ENCODE measurements at places on chromosomes 4 and X.

DNA sequence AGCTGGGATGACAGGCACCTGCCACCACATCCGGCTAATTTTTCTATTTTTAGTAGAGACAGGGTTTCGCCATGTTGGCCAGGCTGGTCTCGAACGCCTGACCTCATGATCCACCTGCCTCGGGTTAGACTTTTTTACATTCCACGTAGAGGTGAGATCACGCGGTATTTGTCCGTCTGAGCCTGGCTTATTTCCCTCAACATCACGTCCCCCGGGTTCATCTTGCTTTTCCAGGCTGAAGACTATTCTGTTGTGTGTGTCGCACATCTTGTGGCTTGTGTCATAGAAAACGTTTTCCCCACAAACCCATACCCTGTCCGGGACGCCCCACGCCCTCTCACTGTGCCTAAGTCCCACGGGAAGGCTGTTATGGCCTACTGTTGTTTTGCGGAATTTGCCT is 185.3 kb downstream of the CRLF2 start:
- no peaks in the 10 kb centered on the region for H3K4me1 ChIP-seq
- no peaks in the 10 kb centered on the region for H3K36me3 ChIP-seq
- H3K27ac ChIP-seq, result no peak overlapping the region
- no peaks in the 10 kb centered on the region for H3K27me3 ChIP-seq
- no peak overlapping the region for H3K4me3 ChIP-seq
- DNase-seq, result no peak

DNA sequence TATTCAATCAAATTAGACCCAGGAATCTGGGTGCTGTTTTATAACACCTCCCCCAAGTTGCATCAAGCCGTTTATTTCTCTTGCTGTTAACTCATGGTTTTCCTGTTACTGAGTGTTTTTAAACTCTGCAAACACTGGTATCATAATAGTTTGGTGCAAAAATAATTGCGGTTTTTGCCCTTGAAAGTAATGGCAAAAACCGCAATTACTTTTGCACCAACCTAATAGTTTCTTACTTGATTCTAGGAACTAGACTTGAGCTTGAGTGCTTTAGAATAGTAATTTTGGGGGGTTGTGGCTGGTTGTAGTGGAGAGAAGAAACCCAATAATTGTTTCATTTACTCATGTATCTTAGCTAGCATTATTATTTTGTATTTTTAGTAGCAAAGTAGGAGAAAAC is 156.6 kb downstream of the FHIP1A start:
- no peak overlapping the region for H3K27ac ChIP-seq
- H3K4me1 ChIP-seq, result no peaks in the 10 kb centered on the region
- H3K36me3 ChIP-seq, result no peaks in the 10 kb centered on the region

DNA sequence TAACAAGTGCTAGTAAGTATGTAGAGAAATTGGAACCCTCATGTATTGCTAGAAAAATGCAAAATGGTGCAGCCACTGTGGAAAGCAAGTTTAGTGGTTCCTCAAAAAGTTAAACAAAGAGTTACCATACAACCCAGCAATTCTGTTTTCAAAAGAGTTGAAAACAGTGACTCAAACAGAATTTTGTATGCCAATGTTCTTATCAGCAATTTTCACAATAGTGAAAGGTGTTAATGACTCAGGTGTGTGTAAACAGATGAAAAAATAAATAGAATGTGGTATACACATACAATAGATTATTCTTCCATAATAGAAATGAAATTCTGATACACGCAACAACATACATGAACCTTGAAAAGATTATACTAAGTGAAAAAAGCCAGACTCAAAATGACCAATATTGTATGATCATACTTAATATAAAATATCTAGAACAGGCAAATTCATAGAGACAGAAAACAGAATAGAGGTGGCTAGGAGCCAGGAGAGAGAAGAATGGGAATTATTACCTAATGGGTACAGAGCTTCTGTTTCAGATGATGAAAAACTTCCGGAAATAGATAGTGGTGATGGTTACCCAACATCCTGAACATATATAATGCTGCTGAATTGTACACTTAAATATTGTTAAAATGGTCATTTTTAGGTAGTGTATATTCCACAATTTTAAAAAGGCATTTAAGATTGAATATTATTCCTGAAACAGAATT is 51.6 kb downstream of the WDFY3 start:
- no peak for DNase-seq
- H3K36me3 ChIP-seq, result no peaks in the 10 kb centered on the region
- H3K4me3 ChIP-seq, result no peak overlapping the region

GRCh38 chrX:134646691-134647090 is 11.6 kb downstream of the PLAC1 start:
- H3K36me3 ChIP-seq, result no peaks in the 10 kb centered on the region
- H3K4me3 ChIP-seq, result no peak overlapping the region
- no peak for DNase-seq

DNA sequence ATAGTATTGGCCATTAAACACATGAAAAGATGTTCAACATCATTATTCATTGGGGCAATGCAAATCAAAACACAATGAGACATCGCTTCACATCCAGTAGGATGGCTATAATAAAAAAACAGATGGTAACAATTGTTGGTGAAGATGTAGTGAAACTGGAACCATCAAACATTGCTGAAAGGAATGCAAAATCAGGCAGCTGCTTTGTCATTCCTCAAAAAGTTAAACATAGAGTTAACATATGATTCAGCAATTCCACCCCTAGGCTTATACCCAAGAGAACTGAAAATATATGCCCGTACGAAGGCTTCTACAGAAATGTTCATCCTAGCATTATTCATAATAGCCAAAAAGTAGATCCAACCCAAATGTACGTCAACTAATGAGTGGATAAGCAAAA is 144.0 kb upstream of the NAP1L5 start:
- no peaks in the 10 kb centered on the region for H3K4me1 ChIP-seq
- no peak for DNase-seq
- H3K36me3 ChIP-seq, result no peaks in the 10 kb centered on the region
- H3K27ac ChIP-seq, result no peak overlapping the region
- no peaks in the 10 kb centered on the region for H3K27me3 ChIP-seq
- no peak overlapping the region for H3K4me3 ChIP-seq

- H3K27ac ChIP-seq, result no peak overlapping the region
- no peaks in the 10 kb centered on the region for H3K4me1 ChIP-seq
- no peaks in the 10 kb centered on the region for H3K36me3 ChIP-seq
- DNase-seq, result no peak
- H3K4me3 ChIP-seq, result no peak overlapping the region
- no peaks in the 10 kb centered on the region for H3K27me3 ChIP-seq
Measured at GRCh38 chrX:39519030-39519488, 578.7 kb downstream of the BCOR start.

- no peaks in the 10 kb centered on the region for H3K27me3 ChIP-seq
- H3K36me3 ChIP-seq, result no peaks in the 10 kb centered on the region
- H3K4me1 ChIP-seq, result peaks cover 9% of the 10 kb centered on the region
- no peak overlapping the region for H3K27ac ChIP-seq
Measured at GRCh38 chr4:56531823-56532222, 26.2 kb downstream of the ARL9 start.

GRCh38 chrX:68941385-68941952 is 112.6 kb downstream of the EFNB1 start:
- no peaks in the 10 kb centered on the region for H3K27me3 ChIP-seq
- no peak overlapping the region for H3K4me3 ChIP-seq
- no peak for DNase-seq

DNA sequence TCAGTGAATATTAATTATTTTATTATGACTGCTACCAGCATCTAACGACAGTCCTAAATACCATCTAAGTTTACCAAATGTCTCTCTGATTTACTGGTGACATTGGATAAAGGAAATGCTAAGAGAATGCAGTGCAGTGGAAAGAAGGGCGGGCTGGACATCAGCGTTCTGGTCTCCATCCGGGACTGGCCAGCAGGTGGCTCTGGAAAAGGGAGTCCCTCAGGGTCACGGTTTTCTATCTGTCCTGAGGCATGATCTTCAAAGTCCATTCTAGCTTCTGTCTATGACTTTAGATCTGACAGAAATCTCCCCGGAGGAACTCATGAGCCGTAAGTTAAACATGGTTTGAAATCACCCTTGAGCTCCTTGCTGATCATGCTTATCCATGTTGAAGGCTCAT is 3.3 kb downstream of the TRIM2 start:
- H3K4me1 ChIP-seq, result peaks cover 15% of the 10 kb centered on the region
- H3K36me3 ChIP-seq, result no peaks in the 10 kb centered on the region
- no peaks in the 10 kb centered on the region for H3K27me3 ChIP-seq
- H3K27ac ChIP-seq, result no peak overlapping the region
- no peak for DNase-seq
- H3K4me3 ChIP-seq, result no peak overlapping the region

- H3K4me3 ChIP-seq, result no peak overlapping the region
- no peak for DNase-seq
- no peaks in the 10 kb centered on the region for H3K27me3 ChIP-seq
- peaks cover 14% of the 10 kb centered on the region for H3K4me1 ChIP-seq
Measured at GRCh38 chr4:3870567-3870962, 104.4 kb downstream of the ADRA2C start.

DNA sequence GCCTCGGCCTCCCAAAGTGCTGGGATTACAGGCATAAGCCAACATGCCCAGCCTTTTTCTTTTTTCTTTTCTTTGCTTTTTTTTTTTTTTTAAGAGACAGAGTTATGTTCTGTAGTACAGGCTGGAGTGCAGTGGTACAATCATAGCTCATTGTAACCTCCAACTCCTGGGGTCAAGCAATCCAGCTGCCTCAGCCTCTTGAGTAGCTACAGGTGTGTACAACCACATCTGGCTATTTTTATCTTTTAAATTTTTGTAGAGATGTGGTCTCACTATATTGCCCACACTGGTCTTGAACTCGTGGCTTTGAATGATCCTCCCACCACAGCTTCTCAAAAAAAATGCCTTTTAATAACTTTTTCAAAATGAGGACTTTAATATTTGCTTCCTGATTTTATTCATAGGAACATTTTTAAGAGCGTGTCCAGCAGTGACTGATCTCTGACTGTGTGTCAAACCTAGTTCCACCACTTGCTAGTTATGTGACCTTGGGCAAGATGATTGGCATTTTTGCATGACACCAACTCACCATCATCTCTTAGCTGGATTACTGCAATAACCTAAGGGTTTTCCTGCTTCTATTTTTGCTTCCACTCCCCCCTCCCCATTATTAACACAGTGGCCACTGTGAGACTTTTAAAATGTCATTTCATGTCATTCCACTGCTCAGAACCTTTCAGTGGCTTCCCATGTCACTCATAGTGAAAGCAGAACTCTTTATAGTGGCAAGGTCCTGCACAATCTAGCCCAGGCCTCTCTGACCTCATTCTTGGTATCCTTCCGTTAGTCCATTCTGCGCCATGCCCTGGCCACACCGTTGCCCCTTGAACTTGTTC is 4.5 kb upstream of the TNIP3 start:
- DNase-seq, result no peak
- no peak overlapping the region for H3K4me3 ChIP-seq
- no peaks in the 10 kb centered on the region for H3K4me1 ChIP-seq
- H3K36me3 ChIP-seq, result no peaks in the 10 kb centered on the region
- H3K27me3 ChIP-seq, result no peaks in the 10 kb centered on the region
- H3K27ac ChIP-seq, result no peak overlapping the region

DNA sequence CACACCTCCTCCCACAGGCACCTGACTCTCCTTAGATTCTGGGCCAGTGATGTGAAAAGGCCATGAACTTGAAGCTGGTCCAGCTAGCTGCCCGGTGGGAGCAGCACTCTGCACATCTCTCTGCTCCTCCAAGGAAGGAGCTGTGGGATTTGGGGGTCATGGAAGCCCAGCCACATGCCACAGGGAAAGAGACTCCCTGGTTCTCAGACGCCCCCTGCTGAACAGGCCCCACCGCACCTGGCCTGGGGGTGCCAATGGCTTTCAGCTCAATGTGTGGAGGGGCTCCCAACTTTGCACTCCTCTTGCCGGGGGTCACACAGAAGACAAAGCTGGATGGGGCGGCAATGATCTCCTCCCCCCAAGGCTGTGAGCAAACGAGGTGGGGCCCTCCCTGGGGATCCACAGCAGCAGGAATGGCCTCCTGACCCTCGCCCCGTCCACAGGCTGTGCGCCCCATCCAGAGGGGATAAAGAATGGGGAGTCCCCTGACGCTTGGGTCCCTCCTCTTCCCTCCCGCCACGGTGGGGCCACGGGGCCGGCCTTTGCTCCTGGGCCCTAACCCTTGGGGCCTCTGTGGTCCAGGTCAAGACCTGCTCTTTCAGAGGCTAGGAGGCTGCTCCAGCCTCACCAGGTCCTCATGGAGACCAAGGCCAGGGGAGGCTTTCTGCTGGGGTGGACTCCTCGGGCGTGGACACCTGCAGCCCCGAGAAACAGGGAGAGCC is 51.3 kb downstream of the GAK start:
- H3K27ac ChIP-seq, result no peak overlapping the region
- peaks cover 69% of the 10 kb centered on the region for H3K36me3 ChIP-seq
- no peaks in the 10 kb centered on the region for H3K4me1 ChIP-seq
- no peaks in the 10 kb centered on the region for H3K27me3 ChIP-seq

GRCh38 chr4:73586040-73586439 is 34.2 kb downstream of the RASSF6 start:
- H3K36me3 ChIP-seq, result no peaks in the 10 kb centered on the region
- DNase-seq, result no peak
- H3K27ac ChIP-seq, result no peak overlapping the region
- H3K27me3 ChIP-seq, result no peaks in the 10 kb centered on the region

DNA sequence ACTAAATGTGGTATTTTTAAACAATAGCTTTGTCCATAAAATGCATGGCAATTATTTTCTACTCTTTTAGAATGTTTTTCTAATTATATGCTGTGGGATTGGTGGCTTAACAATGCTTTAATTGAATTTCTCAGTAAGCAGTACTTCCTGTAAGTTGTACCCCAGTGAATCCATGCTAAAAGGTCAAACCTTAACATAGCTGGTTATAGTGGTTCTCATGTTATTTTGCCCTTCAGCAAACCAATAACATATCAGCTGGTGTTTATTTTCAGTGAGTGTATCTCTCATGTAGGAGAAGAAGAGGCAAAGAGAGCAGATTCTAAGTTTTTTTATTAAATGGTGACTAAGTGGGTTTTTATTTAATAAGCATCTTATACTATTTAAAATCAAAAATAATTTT is 41.5 kb downstream of the BTC start:
- no peak overlapping the region for H3K4me3 ChIP-seq
- H3K27ac ChIP-seq, result no peak overlapping the region
- no peaks in the 10 kb centered on the region for H3K27me3 ChIP-seq
- no peak for DNase-seq

GRCh38 chrX:8635812-8636211 is 96.1 kb downstream of the ANOS1 start:
- H3K4me3 ChIP-seq, result no peak overlapping the region
- no peaks in the 10 kb centered on the region for H3K36me3 ChIP-seq
- no peaks in the 10 kb centered on the region for H3K4me1 ChIP-seq

GRCh38 chr4:109298279-109299010 is 4.0 kb downstream of the COL25A1 start:
- peaks cover 19% of the 10 kb centered on the region for H3K4me1 ChIP-seq
- H3K4me3 ChIP-seq, result no peak overlapping the region
- H3K36me3 ChIP-seq, result no peaks in the 10 kb centered on the region
- no peak overlapping the region for H3K27ac ChIP-seq

Measured in vagina (tissue), 2 donors.